Activated CD4-positive, alpha-beta T cell treated with anti-CD3 and anti-CD28 coated beads, Interleukin-2, amount 10 ng/mL, durations not matched to agents 7 days and 5 days (primary cell): ENCODE measurements at places on chromosomes 4 and X.

DNA sequence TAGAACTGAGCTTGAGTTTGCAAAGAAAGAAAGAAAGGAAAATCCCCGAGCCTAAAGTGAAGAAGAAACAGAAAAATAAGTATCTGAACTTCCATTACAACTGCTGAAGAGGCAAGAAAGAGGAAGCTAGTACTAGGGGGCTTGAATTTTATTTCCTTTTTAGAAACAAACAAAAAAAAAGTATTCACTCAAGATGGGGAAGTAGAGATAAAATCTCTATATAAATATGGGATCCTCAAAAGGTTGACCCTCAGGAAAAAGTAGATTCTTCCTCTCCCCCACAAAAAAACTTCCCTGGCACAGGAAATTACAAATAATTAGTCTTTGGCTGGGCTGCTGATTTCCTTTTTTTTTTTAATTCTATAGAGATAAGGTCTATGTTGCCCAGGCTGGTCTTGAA is 16.0 kb downstream of the LRBA start:
- no peak for DNase-seq

- DNase-seq: peak; percentile 47
These were observed 7.9 kb upstream of the CFP start for GRCh38 chrX:47637546-47638195.

- no peak for DNase-seq
These were observed 50.7 kb downstream of the FHL1 start for GRCh38 chrX:136198010-136198409.

- no peak for DNase-seq
These were observed 568 bp upstream of the CASP6 start for GRCh38 chr4:109703664-109704361.

GRCh38 chr4:55866973-55867574 is 13.6 kb downstream of the EXOC1 start:
- DNase-seq: peak; percentile 38

DNA sequence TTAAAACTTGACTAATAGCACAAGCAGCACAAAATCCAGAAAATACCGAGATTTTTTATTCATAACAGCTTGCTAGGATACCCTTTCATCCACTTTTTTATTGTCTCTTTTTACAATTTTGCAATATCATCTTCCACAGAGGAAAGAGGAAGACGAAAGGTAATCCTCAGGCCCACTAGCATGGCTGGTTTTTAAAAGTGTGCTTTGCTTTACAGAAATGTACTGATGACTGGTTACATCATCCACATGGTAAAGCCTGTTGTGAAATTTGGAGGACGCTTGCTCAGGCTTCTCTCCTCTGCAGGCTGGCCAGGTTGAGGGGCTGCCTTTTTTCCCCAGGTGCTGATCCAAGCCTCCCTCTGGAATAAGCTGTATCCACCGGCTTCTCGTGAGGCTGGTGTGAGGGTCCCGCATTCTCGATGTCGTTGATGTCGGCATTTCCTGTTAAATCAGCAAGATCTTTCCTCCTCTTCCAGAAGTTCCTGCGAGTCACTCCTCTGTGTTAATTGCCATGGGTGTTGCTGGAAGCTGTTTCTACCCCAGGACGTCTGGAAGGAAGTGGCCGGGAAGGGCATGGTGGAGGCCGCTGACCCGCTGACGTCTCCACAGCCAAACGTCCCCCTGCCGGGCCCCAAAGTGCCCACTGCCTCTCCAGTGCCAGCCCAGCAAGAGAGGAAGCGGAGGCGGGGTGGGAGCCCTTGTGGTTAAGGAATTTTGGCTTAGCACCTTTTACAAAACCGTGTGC is 5.8 kb upstream of the DGKQ start:
- no peak for DNase-seq
